ENCODE measurements at places on chromosomes 1 and 21. TPM values are rescaled to one million over a fixed set of nuclear protein-coding genes. Genes with fewer than 3 reads are reported as not detected.

GRCh38 chr1:178465011-178465410, 31.8 kb downstream of the CLEC20A start:
- DNase-seq: no peak

The OPRD1 gene
- not detected for total RNA-seq

The LCE3D gene
- total RNA-seq: not detected

The KCNJ6 gene
- total RNA-seq: not detected

DNA sequence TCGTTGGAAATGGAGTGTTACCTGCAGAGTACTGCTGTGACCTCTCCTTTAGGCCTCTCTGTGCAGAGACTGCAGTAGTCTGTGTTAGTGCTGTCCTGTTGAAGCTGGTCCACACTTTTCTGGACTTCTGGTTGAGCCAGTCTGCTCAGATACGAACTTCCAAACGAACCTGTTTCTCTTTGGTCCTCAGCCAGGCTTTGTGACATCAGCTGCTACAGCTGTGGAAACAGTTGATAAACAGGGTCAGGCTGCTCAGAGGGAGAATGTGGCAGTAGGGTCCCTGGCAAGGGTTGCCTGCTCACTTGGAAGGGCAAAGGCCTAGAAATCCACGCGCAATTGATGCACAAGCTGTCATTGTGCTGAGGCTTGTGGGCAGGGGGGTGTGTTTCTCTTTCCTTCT, 98.8 kb downstream of the NOS1AP start:
- DNase-seq: no peak

The TTC39A gene
- 60.9 TPM for total RNA-seq

DNA sequence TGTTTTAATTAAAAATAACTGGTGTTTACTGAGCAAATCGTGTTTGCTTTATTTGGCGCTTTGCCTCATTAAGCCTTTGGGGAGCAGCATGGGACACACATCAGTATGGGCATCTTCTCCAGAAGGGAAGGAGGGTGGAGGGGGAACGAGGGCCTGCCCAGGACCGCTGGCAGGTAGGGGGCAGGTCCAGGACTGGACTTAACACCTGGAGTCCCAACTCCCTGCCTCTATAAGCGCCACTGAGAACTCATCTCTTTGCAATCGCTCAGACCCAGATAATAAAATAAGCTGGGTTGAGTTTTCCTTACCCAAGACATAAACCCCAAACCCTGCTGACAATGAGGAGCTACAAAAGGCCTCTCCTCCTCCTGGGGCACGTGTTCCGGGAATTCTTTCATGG, 15.1 kb downstream of the ABCG1 start:
- DNase-seq: no peak

The RHEX gene
- 0.72 TPM for total RNA-seq

The TSSK3 gene
- total RNA-seq: not detected

GRCh38 chr1:236854605-236854983, 59.5 kb downstream of the MTR start:
- no peak for DNase-seq

- no peak for DNase-seq
These were observed 107.9 kb downstream of the USP25 start for GRCh38 chr21:15837645-15838044.
